Dorsolateral prefrontal cortex (tissue), 122 donors: ENCODE measurements at places on chromosomes 13 and 19.

DNA sequence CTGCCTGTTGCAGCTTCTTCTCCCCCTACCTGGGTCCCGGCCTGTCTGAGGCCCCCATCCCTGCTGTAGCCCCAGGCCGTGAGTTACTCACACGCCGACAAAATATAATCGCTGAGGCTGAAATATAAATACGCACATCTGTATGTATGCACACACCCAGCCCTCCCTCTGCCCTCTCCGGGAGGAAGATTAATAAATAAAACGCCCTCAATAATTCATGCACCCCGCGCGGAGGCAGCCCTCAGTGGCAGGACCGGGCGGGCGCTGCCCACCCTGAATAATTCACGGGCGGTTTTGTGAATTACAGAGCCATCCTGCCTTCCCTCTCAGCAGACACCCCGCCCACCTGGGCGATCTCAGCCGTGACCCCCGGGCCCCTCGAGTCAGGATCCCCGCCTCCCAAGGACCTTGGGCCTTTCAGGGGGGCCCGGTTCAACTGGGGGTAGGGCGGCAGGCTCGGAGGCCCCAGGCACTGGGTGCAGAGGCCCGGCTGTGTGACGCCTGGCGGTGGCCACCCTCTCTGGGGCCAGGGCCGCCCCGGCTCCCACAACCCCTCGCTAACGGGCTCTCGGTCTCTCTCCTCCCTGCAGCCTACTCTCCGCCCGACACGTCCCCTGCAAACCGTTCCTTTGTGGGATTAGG, 24.2 kb downstream of the SMIM24 start:
- no peak for DNase-seq

DNA sequence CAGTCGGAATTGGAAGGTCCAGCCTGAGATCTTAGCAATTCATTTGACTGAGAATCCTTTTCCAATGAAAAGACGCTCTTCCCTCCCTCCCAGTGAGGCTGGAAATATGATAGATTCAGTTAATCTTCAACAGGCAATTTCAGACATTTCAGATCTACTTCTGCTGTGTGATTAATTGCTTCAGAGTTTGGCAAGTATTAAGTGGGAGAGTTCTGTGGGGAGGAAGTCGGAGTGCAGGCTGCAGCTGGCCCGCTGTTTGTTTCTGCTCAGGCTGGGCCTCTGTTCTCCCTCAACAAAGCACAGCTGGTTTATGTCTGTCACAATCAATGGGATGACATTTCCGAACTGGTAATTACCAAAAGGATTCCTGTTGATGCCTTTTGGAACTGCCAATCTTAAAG, 178.2 kb downstream of the NDFIP2 start:
- no peak for DNase-seq

- DNase-seq: no peak
These were observed 153.8 kb upstream of the SERP2 start for GRCh38 chr13:44219577-44220548.

DNA sequence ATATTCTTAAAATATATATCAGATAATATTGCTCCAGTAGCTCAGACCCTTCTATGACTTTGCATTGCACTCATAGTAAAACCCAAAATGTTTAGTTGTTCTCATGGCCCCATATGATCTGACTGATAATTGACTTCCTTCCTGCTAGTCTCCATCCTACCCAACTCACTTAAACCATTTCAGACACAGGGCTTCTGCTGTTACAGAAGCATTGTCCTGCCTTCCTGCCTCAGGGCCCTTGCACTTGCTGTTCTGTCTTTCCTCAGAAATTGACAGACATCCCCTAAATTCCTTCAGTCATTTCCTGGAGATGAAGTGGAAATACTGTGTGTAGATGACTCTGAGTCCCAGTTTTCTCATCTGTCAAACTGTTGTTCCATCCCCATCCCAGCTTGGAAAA, 19.7 kb downstream of the FBXL12 start:
- DNase-seq: no peak

DNA sequence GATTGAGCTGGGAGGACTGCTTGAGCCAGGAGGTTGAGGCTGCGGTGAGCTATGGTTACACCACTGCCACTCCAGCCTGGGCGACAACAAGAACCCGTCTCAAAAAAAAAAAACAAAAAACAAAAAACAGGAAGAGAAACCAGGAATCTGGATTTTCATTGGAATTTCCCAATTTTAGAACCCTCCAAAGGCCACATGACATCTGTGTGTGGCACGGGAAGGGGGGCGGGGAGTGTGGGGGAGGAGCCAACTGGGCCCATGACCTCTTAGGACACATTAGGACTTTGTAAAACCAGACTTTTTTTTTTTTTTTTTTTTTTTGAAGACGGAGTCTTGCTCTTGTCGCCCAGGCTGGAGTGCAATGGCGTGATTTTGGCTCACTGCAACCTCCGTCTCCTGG, 21.2 kb upstream of the MYDGF start:
- DNase-seq: no peak

DNA sequence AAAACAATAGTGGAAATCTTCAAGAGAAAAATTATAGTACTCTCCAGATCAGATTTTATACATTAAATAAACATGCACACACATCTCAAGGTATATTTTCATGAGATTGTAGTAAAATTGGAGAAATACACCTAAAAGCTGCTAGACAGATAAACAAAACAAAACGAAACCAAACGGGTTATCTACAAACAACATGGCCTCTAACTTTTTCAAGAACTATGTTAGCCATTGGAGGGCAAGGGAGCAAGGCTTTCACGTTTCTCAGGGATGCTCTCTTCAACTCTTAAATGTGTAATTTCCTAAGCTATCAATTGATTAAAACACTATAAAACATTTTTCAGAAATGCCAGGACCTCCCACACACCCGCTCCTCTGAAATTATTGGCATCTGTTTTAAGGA, 1262.4 kb upstream of the PCDH20 start:
- no peak for DNase-seq

DNA sequence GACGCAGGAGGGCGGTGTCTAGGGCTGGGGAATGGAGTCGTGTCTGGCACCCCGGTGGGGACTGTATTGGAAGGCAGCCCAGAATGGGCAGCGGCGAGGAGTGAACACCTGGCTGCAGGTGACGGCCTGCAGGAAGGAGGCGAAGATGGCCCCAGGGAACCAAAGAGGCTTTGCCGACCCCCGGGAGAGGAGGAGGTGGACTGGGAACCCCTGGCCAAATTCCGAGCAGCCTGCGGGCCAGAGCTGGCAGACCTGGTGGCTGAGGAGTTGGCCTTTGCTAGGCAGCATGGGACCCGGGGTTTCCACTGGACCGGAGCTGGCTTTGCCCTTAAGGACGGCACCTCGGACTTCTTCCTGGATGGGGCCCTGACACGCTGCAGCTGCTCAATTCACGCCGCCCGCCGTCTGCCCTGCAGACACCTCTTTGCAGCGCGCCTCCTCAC, 25.9 kb downstream of the ZSWIM9 start:
- DNase-seq: no peak

DNA sequence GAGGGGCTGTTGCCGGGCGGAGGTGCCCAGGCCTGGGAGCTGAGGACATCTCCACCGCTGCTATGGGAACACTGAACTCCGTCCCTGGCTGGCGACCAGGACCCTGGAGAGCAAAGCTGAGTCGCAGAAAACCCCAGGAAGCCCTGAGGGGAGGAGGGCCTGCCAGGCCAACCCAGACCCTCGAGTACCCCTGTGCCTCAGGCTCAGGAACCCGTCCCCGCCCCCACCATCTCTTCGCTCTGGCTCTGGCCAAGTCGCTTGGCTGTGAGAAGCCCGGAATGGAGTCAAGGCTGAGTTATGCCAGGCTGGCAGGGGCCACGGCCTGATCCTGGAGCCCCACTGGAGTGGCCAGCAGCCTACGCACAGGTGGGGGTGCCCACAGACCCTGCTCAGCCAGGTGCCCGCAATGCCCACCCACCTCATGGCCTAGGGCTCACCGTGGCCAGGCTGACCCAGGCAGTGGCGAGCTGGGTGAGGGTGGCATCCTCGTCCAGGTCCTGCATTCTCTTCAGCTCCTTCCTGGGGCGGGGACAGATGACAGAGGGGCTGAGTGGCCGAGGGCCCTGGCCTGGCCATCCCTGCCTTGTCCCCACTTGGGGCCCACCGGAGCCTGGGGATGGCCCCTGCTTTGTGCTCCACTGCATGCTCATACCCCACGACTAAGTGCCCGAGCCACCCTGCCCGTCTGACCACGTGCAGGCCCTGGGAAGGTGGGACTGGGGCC, 8.5 kb upstream of the CERS1 start:
- DNase-seq: peak; percentile 76

DNA sequence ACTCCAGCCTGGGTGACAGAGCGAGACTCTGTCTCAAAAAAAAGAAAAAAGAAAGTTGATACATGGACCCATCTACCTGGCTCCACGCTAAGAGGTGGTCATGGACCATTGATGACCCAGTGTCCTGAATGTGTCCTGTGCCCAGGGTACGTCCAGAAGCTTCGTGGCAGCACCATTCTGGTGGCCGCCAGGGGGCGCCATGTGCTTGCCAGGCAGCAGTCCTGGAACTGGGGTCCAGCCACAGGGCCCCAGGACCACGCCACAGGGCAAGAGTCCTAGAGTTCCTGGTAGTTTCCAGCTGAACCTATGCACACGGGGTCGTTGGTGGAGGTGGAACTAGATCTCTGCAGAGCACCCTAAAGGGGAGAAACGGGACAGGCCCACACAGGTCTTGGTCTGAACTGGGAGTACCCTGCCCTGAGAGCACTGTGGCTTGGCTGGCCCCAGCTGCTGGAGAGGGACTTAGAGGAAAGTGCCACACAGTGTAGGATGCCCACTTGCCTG, 19.9 kb upstream of the FBXO27 start:
- peak; percentile 76 for DNase-seq
